CD4-positive, alpha-beta T cell (primary cell): ENCODE measurements at places on chromosomes 3 and 15.

DNA sequence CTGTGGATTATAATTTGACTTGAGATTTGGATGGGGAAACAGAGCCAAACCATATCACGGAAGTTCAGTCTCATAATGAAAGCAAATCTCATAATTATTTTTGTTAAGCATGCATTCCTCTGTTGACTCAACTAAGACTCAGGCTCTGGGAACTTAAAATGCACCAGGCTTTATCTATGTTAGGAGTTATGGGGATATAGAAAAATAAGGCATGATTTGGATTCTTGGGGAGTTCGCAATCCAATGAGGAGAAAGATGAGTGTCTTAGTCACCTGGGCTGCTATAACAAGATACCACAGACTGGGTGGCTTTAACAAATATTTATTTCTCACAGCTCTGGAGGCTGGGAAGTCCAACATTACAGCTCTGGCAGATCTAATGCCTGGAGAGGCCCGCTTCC is 89.4 kb upstream of the TJP1 start:
- no peak for DNase-seq

- no peak for DNase-seq
Observed at GRCh38 chr15:36498401-36498800, 81.0 kb upstream of the CDIN1 start.

DNA sequence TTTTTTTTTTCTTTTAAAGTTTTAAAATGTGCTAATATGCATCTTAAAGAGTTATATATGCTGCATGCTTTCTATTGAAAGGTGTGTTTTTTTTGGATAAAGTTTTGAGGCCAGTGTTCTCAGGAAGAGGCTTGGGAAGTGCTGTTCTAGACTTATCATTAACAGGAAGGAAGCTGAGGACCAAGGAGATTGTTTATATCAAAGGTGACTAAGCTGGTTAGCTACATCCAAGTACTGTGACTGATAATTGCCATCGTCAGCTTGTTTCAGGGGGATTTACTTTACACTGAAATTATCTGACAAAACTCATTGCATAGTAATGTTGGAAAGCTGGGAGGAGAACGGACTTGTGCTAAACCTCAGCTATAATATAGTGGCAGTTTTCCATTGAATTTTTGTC is 36.3 kb upstream of the UTS2B start:
- DNase-seq = no peak

DNA sequence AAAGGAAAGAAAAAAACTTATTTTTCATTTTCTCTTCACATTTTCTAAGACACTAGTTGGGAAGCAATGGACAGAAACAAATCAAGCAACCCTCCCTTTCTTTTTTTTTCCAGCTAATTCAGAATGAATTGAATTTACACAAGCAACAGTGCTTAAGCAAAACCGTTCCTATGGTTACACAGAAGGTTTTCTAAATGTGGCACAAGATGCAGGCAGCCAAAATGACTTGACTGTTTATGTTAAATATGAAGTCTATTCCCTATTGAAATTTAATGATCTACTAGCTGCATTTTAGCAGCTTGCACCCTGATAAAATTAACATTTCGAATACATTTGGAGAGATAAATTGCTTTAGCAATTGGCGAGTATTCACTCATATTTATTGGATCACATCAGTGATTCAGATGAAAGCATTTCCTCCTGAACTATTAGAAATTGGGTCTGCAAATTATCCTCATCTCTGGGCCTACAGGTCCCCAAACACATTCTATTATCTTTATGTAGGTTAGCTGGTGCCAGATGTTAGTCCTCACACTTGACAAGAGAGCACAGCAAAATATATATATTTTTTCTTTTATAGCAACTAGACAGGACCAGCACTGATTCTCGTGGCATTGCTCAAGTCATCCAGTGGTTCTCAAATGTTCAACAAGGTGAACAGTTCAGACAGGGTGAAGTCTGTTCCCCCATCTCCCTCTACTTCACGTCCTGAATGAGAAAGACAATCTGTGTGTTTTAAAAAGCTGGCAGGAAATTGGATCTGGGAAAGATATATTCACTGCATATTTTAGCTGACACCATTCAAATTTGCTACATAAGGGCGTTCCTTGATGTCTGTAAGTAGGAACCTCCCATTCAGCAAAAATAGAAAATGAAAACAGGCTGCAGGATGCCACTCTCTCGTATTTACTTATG is 463.6 kb upstream of the KCNMB2 start:
- no peak for DNase-seq

DNA sequence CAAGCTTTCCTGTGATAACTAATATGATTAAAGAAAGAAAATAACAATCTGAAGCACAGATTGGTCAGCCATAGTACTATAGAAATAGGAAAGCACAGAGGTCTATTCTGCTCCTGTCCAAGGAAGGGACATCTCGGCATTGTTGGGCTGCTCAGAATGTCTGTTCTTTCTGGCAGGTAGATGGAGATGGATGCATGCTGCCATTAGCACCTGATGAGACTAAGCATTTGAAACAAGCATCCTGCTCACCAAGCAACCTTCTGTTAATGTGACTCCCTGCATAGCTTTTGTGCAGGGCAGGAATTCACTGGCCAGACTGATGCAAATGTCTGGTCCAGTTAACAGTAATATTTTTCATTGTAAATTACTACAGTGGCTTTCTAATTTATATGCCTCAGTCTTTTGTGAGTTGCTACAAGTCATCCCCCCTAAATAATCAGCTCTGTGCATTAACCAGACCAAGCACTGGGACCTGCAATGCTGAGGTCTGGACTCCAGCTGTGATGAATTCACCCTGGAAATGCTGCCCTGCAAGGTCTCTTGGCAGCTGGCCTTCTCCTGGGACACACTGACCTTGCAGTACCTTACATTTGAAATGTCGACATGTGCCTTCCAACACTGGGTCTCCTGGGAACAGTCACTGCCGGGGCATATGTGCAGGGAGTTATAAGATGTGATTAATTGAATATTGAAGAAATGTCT is 1123.7 kb downstream of the IGSF11 start:
- no peak for DNase-seq

GRCh38 chr15:65558336-65558735 is 28.1 kb downstream of the HACD3 start:
- DNase-seq = no peak

- no peak for DNase-seq
Observed at GRCh38 chr15:80090879-80091503, 31.5 kb downstream of the ZFAND6 start.

DNA sequence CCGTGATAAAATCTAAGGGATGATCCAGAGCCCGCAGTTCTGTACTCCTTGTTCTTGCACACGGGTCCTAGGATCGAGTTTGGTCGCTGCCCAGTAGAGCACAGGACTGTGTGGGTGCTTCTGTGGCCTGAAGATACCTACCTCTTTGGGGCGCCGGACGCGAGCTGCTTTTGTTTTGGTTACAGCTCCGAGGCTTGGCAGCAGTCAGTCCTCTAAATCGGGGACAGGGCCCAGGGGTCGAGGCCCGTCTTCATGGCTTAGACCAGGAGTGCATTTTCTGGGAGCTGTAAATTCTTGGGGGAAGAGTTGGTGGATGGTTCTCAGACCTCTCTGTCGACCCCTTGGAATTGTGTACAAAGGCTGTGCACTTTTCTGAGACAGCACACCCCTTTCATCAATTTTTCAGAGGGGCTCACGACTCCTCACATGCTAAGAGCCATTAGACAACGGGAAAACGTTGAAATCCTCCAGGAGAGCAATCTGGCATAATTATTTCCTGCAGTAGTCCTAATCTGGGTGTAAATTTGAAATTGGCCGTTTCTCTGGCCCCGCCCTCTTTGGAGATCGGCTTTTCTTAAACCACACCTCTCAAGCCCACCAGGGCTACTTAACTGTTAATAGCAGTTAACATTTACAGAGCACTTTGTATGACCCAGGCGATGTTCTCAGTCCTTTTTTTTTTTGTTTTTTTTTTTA is 928 bp downstream of the CEP97 start:
- peak; percentile 21 for DNase-seq

- DNase-seq = peak; percentile 67
Observed at GRCh38 chr15:74781431-74782258, at the start of gene CSK. Gene CSK (plus strand): TSS chr15:74782080. CDS start chr15:74798298, 16,218 bp downstream.

DNA sequence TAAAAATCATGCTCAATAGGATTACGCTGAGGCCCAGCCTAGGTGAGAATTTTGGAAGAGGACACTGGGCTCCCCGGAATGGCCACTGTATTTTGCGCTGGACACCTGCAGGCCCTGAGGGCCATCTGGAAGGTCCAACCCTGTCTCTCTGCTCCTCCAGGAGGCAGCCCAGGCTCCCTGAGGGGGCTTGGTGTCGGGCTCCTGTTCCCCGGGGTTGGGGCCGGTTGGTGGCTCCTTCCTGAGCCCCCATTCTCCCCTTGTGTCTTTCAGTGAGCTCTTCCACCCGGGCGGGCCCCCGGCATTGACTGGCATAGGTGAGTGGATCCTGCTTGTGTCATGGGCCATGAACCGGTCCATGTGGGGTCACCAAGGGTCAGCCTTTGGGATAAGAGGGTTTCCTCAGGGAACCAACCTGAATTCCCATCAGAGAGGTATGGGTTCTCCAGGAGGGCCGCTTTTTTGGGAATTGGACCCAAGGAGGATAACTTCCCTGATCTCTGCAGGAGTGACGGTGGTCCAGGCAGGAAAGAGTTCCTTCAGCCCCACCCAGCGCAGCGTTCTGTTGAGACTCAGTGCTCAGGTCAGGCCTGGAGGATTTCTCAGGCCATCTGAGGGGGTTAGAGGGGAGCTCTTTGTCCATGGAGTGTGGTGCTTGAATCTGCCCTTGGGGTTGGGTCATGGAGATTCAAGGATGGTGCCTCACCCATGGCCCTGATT is 187.8 kb downstream of the UBE3A start:
- DNase-seq = peak; percentile 24

DNA sequence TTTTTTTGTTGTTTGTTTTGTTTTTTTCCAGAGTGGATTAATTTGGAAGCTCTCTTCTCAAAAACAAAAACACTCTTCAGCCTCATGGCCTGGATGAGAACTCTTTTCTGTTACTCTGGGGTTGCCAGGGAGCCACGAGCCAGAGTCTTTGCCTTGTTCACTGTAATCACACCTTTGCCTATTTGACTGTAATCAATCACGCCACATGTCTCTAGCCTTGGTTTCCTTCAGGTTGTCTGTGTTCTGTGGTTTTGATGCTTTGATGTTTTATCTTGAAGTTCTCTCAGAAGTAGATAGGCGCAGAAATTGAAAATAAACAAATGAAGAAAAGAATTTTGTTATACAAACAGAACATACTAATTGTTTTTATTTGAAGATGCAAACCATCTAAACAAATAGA is 62.3 kb upstream of the IGF1R start:
- DNase-seq = no peak

GRCh38 chr15:88144921-88145653 is 111.5 kb downstream of the NTRK3 start:
- no peak for DNase-seq

- DNase-seq = no peak
Observed at GRCh38 chr3:6078436-6078835, 782.5 kb upstream of the GRM7 start.

- no peak for DNase-seq
Observed at GRCh38 chr15:61556037-61556648, 327.0 kb upstream of the RORA start.
